ENCODE measurements at places on chromosomes 11 and 22. TPM values are rescaled to one million over a fixed set of nuclear protein-coding genes. Genes with fewer than 3 reads are reported as not detected.

Gene SLC22A8
- not detected for total RNA-seq

Gene GLB1L2
- 0.18 TPM for total RNA-seq

Gene SLC22A12
- not detected for total RNA-seq

Gene VWA5A
- total RNA-seq: 7.6 TPM

Gene TNNT3
- not detected for total RNA-seq

Gene SYT9
- not detected for total RNA-seq

Gene LIF
- 17.3 TPM for total RNA-seq

Gene SLC25A18
- total RNA-seq: 0.09 TPM

Gene PHOX2A
- total RNA-seq: not detected

Gene CARD18
- total RNA-seq: not detected

Gene OR51I1
- 0.28 TPM for total RNA-seq

Data from smooth muscle cell of bladder (primary cell).